Mesendoderm (in vitro differentiated cells): ENCODE measurements at places on chromosomes 12 and 14.

GRCh38 chr12:52213564-52214420 is 19.3 kb upstream of the KRT7 start:
- peak; percentile 89 for DNase-seq

GRCh38 chr14:103910262-103910935 is 17.9 kb upstream of the TDRD9 start:
- peak; percentile 97 for DNase-seq

GRCh38 chr12:5217936-5218335 is 174.3 kb downstream of the KCNA5 start:
- no peak for DNase-seq

- peak; percentile 40 for DNase-seq
Observed at GRCh38 chr12:55931780-55932550, 1.0 kb downstream of the DGKA start.

GRCh38 chr14:74144789-74145188 is 60.0 kb downstream of the LIN52 start:
- no peak for DNase-seq
